ENCODE measurements at places on chromosomes 2 and 18. TPM values are rescaled to one million over a fixed set of nuclear protein-coding genes. Genes with fewer than 3 reads are reported as not detected.
A peak's percentile ranks its signal among the peaks of the same experiment; 100 is the strongest.

DNA sequence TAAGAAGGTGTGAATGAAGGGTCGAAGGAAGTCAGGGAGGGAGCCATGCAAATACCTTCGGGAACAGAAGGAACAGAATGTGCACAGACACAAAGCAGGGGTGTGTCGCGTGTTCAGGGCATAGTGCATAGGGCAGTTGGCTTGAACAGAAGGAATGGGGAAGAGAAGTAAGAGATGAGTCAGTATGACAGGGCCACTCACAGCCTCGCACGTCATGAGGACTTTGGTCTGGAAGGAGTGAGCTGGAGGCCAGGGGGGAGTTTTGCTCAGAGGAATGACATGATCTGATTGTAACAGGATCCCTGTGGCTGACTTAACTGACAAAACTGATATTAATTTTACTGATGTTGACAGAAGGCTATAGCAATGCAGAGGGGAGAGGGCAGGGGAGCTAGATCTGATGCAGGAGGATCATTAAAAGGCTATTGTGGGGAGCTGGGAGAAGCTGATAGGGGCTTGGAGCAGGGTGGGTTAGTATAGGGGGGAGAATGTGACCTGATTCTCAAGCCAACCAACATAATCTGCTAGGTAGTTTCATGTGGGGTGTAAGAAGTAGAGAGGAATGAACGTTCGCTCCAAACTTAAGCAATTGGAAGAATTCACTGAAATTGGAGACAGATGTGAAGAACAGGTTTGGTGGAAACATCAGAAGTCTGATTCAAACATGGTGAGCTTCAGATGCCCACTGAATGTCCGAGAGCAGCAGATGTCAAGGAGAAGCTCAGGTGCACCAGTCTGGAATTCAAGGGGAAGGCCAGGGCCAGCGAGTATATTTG, 60.4 kb upstream of the COPS8 start:
- no peak for DNase-seq

DNA sequence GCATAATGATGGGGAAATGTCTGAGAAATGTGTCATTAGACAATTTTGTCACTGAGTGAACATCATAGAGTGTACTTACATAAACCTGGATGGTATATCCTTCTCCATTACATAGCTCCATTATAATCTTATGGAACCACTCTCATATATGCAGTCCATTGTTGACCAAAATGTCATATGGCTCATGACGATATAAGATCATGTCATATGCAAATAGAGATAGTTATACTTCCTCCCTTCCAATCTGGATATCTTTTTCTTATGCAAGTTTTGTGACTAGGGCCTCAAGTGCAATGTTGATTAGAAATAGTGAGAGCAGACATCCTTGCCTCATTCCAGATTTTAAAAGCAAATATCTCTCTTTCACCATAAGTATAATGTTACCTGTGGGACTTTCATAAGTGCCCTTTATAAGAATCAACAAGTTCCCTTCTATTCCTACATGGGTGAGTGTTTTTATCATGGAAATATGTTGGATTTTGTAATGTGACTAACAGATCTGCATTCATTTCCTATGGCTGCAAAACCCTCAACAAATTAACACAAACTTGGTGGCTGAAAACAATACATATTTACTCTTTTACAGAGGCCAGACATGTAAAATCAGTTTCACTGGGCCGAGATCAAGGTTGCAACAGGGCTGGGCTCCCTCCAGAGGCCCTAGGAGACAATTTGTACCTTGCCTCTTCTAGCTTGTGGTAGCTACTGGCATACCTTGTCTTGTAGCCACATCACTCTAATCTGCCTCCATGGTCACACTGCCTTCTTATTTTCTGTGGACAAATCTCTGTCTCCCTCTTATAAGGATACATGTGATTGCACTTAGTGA, 21.6 kb upstream of the SULT1C4 start:
- no peak for DNase-seq

DNA sequence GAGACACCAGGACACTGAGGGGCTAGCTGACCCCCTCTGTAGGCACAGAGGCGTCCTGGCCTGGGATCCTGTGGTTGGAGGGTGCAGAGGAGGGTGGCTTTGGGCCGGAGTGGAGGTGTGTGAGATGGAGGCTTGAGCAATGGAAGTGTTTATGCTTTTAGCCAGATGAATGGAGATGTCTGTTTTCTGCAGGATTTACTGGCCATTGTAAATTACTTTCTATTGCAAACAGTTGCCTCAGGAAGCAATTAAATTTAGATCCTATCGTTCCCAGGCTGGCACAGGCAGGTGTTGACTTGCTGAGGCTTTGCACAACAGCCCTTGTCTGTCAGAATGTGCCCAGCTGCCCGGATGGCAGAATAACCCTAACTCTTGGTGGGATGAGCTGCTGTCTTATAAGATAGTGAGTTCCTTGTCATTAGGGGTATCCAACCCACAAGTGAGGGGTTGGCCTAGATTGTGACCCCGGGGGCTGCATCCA, 1.8 kb upstream of the ARID5A start:
- DNase-seq: no peak

DNA sequence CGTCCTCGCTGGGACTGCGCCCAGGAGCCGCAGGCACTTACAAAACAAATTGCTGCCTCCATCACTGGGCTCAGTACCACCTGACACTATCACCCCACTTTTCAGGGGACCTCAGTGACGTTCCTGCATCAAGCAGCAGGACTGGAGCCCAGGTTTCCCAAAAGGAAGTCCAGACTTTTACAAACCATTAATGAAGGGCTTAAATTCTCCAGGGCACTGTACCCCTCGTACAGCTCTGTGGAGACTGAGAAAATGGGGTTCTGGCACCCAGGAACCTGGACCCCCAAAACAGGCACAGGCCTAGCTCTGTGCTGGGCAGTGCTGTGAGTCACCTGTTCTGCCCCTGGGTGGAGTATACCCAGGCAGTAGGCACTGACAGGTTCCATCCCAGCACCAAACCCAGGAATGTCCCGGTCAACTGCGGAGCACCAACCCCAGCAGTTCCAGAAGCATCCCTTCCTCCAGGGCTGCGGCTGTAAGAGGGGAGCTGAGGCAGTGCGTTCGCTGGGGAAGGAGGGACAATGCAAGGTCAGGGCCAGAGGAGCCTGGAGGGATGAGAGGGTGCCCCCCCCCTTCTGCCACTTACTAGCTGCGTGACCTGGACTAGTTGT, 24.6 kb upstream of the NOTO start:
- no peak for DNase-seq

DNA sequence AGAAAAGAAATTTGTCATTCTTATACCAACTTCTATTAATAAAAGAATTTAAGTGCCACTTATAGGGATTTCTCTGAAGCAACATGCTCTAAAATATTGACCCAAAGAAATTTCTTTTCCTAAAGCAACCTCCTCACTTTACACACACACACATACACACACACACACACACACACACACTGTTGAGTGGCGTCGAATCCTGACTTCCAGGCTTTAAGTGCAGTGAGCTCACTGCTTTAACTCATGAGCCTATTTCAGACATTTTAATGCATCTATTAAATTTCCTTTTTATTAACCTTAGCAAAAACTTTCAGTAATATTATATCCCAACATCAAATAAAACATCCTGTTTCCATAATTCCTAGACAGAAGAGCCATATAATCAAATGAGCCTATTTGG, 229.1 kb upstream of the ACVR2A start:
- no peak for DNase-seq

GRCh38 chr2:74199275-74199701, 873 bp downstream of the MTHFD2 start:
- DNase-seq: no peak

SLC25A12 gene
- 82.7 TPM for total RNA-seq

MERTK gene
- 7.2 TPM for total RNA-seq

L3MBTL4 gene
- total RNA-seq: 20.4 TPM

- DNase-seq: peak; percentile 55
These were observed at the start of gene ST8SIA5 for GRCh38 chr18:46756559-46757201. Gene ST8SIA5 (minus strand): TSS chr18:46757053. CDS start chr18:46756508, 545 bp downstream.

ANKRD36 gene
- 506 TPM for total RNA-seq

GRCh38 chr2:101501443-101501842, 26.5 kb upstream of the RFX8 start:
- DNase-seq: no peak

HOXD13 gene
- not detected for total RNA-seq

- no peak for DNase-seq
These were observed 50.4 kb downstream of the MBD2 start for GRCh38 chr18:54173980-54174630.

DNA sequence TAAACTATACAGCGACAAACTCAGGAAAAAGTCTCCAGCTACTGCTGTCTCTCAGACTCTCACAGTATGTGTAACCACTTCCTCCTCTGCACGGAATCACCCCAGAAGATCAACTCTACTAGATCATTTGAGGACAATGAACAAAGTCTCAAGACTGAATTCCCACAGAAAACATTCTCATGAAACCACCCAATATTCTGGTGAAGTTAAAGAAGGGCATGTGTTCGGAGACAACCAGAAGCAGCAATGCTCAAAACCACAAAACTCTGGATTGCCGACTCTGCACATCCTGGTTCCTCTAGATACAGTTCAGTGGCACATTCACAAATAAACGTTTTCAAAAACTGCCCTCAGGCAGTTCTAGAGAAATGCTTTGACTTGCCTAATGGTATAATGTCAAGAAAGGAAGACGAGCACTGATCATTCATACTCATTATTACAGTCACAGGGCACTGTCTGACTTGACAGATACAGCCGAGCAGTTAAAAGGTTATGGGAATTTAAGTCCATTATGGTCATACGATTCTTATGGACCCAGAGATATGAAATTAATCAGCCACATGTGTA, 91.9 kb upstream of the STK17B start:
- no peak for DNase-seq

REG3G gene
- not detected for total RNA-seq

- DNase-seq: no peak
These were observed 45.1 kb downstream of the HDAC4 start for GRCh38 chr2:239355724-239356123.

DNA sequence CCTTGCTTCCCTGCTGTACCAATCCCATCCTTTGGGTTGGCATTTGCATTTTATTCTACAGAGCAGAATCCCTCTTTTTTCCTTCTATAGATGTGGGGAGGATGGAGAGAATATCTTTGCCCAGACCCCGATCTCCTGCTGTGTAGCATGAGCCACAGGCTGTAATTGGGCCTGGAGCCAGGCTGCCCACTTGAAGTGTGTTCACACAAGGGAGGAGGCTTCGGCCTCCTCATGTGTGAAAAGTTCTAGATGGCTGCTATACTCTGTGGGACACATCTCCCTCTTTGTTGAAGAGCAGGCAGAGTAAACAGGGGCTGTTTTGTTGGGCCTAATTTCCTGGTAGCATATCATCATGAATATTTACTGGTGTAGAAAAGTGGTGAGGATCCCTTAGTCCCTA, 126.3 kb downstream of the XRCC5 start:
- DNase-seq: no peak

Measured in occipital lobe (tissue), 3 donors.